ENCODE measurements at places on chromosomes 3 and 15.

- no peak for DNase-seq
These were observed 690.1 kb upstream of the BCHE start for GRCh38 chr3:166527325-166527724.

- DNase-seq, result no peak
These were observed 19.7 kb upstream of the CCDC174 start for GRCh38 chr3:14631687-14632441.

DNA sequence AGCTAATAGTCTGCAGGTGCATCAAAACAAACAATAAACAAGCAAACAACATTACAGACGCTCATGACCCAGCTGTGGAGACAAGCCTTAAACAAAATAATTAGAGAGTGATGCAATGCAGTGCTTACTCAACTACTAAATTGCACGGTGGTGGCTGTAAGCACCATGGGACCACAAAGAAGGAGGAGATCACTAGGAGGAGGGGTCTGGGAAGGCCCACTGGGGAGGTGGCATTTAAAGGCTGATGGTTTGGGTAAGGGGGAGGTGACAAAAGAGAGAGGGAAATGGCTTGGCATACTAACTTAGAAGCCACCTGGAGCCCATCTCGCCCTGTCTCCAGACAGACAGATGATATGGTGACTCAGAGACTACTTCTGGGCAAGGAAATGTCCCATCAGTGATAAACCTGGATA lies 516.7 kb downstream of the FOXP1 start:
- DNase-seq, result peak; percentile 52

- no peak for DNase-seq
These were observed 95.7 kb downstream of the DUT start for GRCh38 chr15:48426941-48427340.

DNA sequence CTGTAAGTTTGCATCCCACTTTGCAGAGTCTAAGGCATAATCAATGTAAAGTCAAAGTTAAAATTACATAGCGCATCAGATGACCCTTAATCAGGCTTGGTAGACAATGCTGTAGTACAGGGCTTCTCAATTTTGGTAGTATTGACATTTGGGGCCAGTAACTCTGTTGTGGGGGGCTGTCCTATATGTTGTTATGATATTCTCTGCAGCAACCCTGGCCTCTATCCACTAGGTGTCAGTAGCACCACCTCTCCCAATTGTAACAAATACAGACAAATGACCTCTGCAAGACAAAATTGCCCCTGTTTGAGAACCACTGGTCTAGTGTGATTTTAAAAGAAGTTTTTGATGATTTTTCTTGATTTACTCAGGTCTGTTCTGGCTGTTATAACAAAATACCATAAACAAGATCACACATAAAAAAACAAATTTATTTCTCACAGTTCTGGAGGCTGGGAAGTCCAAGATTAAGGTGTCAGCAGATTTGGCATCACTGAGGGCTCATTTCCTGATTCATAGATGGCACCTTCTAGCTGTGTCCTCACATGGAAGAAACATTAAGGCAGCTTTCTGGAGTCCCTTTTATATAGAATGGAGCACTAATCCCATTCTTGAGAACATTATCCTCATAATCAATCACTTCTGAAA lies 37.6 kb upstream of the SLC9A9 start:
- no peak for DNase-seq

- DNase-seq, result peak; percentile 52
These were observed 68.0 kb downstream of the FNDC3B start for GRCh38 chr3:172107403-172107802.
